ENCODE measurements at places on chromosomes 5 and 9. TPM values are rescaled to one million over a fixed set of nuclear protein-coding genes. Genes with fewer than 3 reads are reported as not detected.

- DNase-seq: no peak
Measured at GRCh38 chr9:89309166-89309565, 1.8 kb upstream of the CKS2 start.

LRRC70 gene
- total RNA-seq: 0.32 TPM

PLAC8L1 gene
- not detected for total RNA-seq

- no peak for DNase-seq
Measured at GRCh38 chr9:8628791-8629190, 829.2 kb upstream of the DMAC1 start.

- DNase-seq: no peak
Measured at GRCh38 chr9:135882011-135882410, 25.3 kb downstream of the CAMSAP1 start.

- DNase-seq: no peak
Measured at GRCh38 chr9:123346026-123346425, 10.0 kb upstream of the CRB2 start.

DNA sequence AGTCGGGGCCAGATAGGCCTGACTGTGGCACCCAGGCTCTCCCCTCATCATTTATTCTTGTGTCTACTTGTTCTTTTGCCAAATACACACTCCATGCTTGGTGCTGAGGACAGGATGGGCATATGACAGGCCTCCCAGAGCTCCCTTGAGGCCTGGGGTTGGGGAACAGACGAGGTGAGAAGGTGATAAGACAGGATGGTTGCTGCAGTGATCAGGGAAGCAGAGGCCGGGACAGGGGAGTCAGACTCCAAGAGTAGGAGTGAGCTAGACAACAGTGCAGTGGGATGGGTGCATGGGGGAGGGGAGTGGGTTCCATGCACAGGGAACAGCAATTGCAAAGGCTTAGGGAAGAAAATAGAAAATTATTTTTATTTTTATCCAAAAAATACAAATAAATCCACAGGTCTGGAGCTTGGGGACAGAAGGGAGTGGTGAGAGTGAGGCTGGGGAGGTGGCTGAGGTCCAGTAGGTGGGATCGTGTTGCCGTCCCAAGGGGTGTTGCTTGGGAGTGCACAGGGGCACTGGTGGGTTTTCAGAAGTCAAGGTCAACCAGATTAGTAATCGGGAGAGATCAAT, 3.4 kb upstream of the AMBP start:
- DNase-seq: no peak

PTPN3 gene
- 46.5 TPM for total RNA-seq

GRCh38 chr9:29659014-29659413, 2085.7 kb upstream of the C9orf72 start:
- DNase-seq: no peak

- no peak for DNase-seq
Measured at GRCh38 chr5:89262030-89262429, 379.0 kb upstream of the MEF2C start.

DNA sequence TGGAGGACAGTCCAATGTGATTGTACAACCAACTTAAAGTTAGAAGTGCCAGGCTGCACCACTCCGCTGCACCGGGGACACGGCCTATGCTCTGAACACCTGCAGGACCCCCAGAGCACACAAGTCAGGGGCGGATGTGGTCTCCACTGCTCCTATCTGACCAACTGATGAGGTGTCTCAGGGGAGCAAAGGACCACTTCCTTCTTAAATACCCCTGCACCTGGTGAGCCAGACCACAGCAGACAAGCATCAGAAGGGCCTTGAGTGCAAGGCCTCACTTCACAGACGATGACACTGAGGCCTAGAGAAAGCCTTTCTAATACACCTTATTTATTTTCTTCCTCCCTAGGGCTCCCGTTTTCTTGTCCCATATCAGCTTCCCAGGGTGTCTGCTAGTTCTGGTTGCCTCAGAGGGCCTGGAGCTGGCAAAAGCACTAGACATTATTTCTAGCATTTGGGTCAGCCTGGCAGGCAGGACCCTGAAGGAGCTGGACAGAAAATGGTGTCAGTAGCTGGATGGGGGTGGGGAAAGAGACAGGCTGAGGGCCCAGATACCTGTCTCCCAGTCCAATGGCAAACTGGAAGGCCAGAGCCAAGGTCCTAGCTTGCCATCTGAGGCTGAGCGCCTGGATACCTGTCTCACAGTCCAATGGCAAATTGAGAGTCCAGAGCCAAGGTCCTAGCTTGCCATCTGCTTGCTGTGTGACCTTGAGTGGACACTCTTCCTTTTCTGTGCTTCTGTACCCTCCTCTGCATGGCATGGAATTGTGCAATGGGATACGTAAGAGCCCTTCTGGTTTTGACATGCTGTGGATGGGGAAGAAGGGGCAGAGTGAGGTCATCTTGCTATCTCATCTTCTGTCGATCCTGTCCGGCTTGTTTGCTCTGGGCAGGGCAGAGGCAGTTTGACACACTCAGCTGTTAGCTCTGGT, 9.0 kb downstream of the CCDC69 start:
- no peak for DNase-seq

DNA sequence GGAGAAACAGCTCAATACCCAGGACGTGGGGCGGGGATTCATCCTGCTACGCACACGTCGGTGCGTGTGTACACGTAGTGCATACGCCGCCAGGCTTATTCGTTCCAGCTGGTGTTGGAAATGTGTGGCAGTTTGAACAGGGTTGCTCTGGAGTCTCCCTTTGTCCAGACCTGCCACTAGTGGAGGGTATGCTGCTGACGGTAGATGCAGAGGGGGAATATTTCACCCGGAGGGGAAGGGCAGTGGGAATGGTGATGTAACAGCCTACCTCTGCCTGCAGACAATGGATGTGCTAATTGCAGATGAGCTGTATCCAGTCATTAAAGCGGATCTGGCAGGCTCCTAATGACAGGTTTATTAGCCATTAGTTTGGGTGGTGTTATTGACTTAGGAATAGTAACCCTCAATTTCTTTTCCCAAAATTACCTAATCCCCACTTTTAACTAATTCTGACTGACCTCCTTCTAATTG, 142.7 kb downstream of the PAX5 start:
- DNase-seq: peak; percentile 28

DNA sequence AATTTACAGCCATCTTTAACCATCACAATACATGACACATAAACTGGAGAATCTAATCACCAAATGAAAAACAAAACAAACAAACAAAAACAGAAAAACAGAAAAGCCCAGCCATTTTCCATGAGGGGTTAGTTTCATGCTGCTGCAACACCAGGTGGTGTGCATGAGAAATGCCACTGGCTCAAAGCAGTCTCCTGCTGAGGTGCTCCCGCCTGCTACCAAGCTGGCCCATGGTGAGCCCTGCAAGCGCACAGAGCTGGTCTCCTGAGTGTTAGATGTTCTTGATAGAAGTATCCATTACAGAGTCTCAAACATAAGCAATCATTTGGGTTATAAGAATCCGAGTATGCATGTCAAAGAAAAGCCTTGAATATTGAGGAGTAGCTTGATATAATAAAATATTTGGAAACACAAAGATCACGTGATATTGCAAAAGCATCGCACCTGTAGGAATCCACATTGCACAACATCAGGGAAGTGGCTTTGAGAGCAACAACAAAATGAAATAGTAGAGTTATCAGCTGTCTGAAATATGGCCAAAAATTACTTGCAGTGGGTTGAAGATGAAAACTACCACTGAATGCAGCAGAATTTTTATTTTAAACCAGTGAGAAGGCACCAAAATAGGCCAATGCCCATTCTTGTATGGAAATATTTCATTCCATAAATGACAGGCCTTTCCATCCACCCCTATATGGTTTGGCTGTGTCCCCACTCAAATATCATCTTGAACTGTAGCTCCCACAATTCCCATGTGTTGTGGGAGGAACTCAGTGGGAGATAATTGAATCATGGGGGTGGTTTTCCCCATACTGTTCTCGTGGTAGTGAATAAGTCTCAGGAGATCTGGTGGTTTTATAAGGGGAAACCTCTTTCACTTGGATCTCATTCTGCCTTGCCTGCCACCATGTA, 194.8 kb downstream of the SYK start:
- DNase-seq: no peak

- DNase-seq: no peak
Measured at GRCh38 chr5:134662971-134663370, 14.4 kb downstream of the SEC24A start.

DNA sequence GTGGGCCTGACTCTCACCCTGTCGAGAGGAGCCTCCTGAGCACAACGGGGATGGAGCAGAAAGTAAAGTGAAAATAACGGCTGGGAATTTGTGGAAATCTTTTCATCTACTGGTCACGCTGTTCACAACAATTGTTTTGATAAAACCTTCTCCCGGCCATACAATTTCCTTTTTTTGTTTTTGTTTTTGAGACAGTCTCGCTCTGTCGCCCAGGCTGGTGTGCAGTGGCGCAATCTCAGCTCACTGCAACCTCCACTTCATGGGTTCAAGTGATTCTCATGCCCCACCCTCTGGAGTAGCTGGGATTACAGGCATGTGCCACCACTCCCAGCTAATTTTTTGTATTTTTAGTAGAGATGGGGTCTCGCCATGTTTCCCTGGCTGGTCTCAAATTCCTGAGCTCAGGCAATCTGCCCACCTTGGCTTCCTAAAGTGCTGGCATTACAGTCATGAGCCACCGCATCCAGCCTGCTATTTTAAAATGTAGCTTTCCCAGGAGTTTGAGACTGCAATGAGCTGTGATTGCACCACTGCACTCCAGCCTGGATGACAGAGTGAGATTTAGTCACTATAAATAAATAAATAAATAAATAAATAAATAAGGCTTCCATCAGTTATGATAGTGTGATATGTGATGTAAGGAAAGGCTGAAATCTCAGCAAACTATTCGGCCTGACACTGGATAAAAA, 73.5 kb upstream of the PTGER4 start:
- no peak for DNase-seq

PCDHGB4 gene
- total RNA-seq: 3.0 TPM

GARIN3 gene
- not detected for total RNA-seq

GRCh38 chr5:173697931-173698579, 81.6 kb upstream of the BOD1 start:
- DNase-seq: no peak

DNA sequence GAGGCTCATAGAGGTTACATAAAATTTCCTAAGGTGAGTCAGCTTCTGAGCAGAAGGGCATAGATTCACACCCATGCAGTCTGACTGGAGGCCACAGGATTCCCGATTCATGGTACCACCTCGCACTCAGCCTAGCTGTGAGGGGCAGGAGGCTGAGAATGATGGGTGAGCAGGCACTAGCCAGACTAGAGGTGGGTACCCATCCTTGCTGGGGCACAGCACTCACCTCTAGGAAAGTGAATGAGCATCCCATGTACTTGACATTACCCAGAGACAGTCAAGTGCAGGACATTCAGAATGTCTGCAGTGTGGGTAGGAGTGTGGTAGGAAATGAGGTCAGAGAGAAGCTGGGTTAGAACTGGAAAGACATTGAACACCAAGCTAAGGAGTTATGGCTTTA, 255.5 kb downstream of the CDK5RAP2 start:
- no peak for DNase-seq

GRCh38 chr5:87120518-87121303, 147.0 kb upstream of the RASA1 start:
- no peak for DNase-seq

GRCh38 chr9:114214181-114214580, 58.8 kb downstream of the COL27A1 start:
- DNase-seq: peak; percentile 52

DNA sequence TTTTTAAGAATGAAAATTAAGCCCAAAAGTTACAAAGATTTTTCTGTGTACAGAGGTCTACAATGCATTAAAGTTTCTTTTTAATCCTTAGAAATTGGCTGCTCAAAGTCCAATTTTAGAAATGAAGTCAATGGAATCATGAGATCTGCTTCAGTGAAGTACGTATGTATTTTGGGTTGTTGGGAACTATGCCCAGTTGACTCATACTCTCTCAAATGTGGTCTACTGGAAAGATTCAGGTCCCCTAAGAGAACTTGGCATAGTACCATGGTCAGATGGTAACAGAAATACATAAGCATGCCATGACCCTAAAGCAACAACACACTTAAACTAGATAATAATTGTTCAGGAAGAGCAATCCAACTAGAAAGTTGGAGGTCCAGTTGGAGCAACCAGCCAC, 23.0 kb downstream of the FBLL1 start:
- no peak for DNase-seq

OR1Q1 gene
- total RNA-seq: not detected

DNA sequence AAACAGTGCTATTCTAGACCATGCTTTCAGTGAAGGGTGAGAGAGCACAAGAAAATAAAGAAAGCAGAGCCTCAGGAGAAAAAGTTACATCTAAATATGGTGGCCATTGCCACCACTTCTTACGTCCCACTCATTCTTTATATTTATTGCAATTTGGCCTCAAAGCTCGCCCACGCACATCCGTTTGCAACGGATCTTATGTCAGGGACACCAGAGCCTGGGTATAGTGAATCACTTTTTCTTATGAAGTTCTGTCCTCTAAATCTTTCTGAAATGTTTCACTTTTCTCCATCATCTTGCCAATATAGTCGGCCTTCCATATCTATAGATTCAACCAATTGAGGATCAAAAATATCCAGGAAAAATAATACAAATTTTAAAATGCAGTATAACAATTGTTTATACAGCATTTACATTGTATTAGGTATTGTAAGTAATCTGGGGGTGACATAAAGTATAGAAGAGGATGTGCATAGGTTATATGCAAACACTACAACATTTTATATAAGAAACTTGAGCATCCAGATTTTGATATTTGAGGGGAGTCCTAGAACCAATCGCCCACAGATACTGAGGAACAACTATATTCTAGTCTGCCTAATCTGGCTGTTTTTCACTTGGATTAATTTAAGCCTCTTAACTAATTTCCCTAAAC, 35.2 kb downstream of the GOLPH3 start:
- DNase-seq: no peak

DNA sequence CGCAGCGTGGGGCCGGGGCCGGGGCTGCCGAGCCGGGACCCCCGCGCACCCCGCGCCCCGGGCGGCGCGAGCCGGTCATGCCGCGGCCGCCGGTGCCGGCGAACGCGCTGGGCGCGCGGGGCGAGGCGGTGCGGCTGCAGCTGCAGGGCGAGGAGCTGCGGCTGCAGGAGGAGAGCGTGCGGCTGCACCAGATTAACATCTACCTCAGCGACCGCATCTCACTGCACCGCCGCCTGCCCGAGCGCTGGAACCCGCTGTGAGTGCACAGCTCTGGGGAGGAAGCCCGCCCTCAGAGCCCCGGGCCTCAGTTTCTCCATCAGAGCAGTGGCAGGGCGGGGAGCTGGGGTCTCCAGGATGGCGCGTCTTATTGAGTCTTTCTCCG, 335 bp downstream of the GALNT12 start:
- DNase-seq: no peak

- DNase-seq: peak; percentile 29
Measured at GRCh38 chr5:149680810-149681221, 49.3 kb upstream of the PPARGC1B start.

DNA sequence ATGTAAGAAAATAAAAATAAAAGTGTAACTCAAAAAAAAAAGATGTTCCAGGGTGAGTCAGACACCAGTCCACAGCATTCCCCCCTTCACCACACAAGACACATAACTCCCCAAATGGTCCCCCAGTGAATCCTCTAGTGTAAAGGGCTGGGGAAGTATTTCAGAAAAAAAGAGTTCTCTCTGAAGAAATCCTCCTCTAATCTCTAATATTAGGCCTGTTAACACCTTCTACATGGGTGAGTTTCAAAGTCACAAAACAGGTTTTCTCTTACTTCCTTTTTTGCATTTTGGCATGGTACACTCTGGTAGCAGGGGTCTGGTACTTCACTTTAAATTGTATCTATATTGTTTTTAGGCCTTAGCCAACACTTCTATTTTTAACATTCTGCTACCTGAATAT, 28.2 kb downstream of the RNF145 start:
- DNase-seq: no peak

Measured in psoas muscle (tissue), 8 donors.